ENCODE measurements at places on chromosomes 2 and 18.

DNA sequence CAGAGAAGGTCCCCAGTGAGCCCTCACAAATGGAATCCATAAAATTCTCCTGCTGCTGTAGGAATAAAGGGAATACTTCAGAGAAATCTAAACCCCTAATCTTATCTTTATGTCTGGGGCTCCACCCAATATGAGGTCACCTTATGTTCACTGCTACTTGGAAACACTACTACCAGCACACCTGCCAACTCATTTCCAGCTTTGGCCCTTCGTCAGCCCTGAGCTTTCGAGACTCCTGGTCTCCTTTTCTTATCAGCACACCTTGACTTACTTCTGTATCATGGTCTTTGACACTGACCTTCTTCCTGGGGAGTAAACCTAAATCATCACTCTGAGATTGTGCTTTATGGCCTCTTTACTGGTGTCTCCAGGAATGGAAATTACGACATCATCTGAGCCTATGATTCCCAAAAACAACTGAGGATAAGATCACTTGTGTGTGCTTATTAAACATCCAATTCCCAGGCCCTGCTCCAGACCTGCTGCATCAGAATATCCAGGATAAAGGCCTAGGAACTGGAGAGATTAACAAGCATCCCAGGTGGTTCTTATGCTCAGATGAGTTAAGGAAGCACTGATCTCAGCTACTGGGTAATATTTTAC is 22.2 kb upstream of the ASNSD1 start:
- DNase-seq, result no peak
- no peaks in the 10 kb centered on the region for H3K36me3 ChIP-seq
- no peaks in the 10 kb centered on the region for H3K27me3 ChIP-seq
- H3K27ac ChIP-seq, result no peak overlapping the region

GRCh38 chr2:23925702-23926289 is 1.1 kb downstream of the ATAD2B start:
- H3K4me3 ChIP-seq, result peak overlapping the region; percentile 96
- peaks cover 27% of the 10 kb centered on the region for H3K4me1 ChIP-seq
- H3K27ac ChIP-seq, result peak overlapping the region; percentile 100
- peaks cover 2% of the 10 kb centered on the region for H3K36me3 ChIP-seq
- no peaks in the 10 kb centered on the region for H3K27me3 ChIP-seq

DNA sequence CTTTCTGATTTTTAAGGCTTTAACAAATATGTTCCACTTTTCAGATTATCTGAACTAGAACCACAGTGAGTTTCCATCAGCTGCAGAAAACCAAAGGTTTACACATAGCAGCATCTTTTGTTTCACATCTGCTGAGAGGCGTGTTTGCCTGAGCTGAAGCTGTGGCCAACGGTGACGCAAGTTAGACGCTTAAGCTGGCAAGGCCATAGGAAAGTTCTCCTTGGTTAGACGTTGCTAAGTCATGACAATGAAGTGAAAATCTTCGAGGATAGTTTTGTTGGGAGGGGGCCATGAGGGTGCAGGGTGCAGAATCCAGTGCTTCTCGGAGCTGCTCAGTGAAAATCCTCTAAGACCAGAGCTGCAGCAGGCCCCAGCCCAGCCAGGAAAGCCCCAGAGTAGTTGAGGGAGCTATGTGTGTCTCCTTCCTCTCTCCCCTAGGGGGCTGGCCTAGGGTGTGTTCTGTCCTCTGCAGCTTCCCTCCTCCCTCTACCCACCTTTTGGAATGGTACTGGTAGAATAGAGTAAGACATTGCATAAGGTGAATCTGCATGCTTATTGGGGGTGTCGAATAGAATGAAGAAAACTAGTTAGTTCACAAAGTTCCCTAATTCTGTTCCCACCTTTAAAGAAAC is 105.4 kb downstream of the FHOD3 start:
- H3K4me1 ChIP-seq, result no peaks in the 10 kb centered on the region
- H3K36me3 ChIP-seq, result no peaks in the 10 kb centered on the region
- H3K27me3 ChIP-seq, result peaks cover 2% of the 10 kb centered on the region
- DNase-seq, result no peak
- H3K27ac ChIP-seq, result no peak overlapping the region

DNA sequence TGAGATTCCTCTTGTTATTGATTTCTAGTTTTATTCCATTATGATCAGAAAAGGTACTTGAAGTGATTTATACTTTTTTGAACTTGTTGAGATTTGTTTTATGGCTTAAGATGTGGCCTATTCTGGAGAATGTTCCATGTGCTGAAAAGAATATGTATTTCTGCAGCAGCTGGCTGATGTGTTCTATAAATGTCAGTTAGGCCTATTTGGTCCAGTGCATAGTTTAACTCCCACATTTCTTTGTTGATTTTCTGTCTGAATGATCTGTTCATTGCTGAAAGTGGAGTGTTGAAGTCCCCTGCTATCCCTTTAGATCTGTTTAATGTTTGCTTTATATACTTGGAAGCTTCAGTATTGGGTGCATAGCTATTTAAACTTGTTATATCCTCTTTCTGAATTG is 7.1 kb upstream of the OR6B2 start:
- H3K27ac ChIP-seq, result no peak overlapping the region
- H3K4me3 ChIP-seq, result no peak overlapping the region
- no peaks in the 10 kb centered on the region for H3K36me3 ChIP-seq
- H3K27me3 ChIP-seq, result peaks cover 48% of the 10 kb centered on the region
- no peaks in the 10 kb centered on the region for H3K4me1 ChIP-seq

- no peaks in the 10 kb centered on the region for H3K27me3 ChIP-seq
- H3K4me1 ChIP-seq, result no peaks in the 10 kb centered on the region
- DNase-seq, result no peak
- no peak overlapping the region for H3K4me3 ChIP-seq
- no peak overlapping the region for H3K27ac ChIP-seq
- no peaks in the 10 kb centered on the region for H3K36me3 ChIP-seq
These were observed 7.9 kb downstream of the MAP2 start for GRCh38 chr2:209431701-209432100.

- no peak overlapping the region for H3K4me3 ChIP-seq
- DNase-seq, result no peak
- no peaks in the 10 kb centered on the region for H3K4me1 ChIP-seq
- peaks cover 3% of the 10 kb centered on the region for H3K27me3 ChIP-seq
- H3K27ac ChIP-seq, result no peak overlapping the region
- H3K36me3 ChIP-seq, result no peaks in the 10 kb centered on the region
These were observed 149.4 kb upstream of the DCC start for GRCh38 chr18:52190631-52191030.

- no peaks in the 10 kb centered on the region for H3K27me3 ChIP-seq
- DNase-seq, result no peak
- H3K4me3 ChIP-seq, result no peak overlapping the region
- H3K36me3 ChIP-seq, result peaks cover 2% of the 10 kb centered on the region
- peaks cover 12% of the 10 kb centered on the region for H3K4me1 ChIP-seq
These were observed 171.3 kb upstream of the ID2 start for GRCh38 chr2:8510519-8510918.

DNA sequence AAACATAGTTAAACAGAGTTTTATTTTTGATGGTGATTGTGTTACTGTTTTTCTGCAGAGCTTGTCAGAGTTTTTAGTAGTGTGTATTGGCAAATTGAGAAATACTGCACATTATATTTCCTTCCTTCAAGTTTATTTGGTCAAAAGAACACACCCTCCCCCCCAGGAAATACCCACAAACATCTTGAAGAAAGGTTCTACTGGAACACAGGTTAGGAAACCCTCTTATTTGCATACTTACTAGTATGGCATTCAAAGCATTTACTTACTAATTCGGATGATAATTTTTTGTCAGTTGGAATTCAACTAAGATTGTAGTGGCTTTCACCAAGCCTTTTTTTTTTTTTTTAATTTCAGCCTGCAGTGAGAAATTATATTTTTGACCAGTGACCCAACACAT is 9.1 kb downstream of the CAB39 start:
- H3K4me1 ChIP-seq, result peaks cover 3% of the 10 kb centered on the region
- peaks cover 11% of the 10 kb centered on the region for H3K36me3 ChIP-seq
- no peak for DNase-seq
- no peak overlapping the region for H3K27ac ChIP-seq
- H3K4me3 ChIP-seq, result no peak overlapping the region
- no peaks in the 10 kb centered on the region for H3K27me3 ChIP-seq

GRCh38 chr18:41938445-41938844 is 16.6 kb upstream of the PIK3C3 start:
- no peaks in the 10 kb centered on the region for H3K27me3 ChIP-seq
- H3K4me3 ChIP-seq, result no peak overlapping the region
- H3K27ac ChIP-seq, result no peak overlapping the region
- peaks cover 8% of the 10 kb centered on the region for H3K4me1 ChIP-seq
- H3K36me3 ChIP-seq, result no peaks in the 10 kb centered on the region

DNA sequence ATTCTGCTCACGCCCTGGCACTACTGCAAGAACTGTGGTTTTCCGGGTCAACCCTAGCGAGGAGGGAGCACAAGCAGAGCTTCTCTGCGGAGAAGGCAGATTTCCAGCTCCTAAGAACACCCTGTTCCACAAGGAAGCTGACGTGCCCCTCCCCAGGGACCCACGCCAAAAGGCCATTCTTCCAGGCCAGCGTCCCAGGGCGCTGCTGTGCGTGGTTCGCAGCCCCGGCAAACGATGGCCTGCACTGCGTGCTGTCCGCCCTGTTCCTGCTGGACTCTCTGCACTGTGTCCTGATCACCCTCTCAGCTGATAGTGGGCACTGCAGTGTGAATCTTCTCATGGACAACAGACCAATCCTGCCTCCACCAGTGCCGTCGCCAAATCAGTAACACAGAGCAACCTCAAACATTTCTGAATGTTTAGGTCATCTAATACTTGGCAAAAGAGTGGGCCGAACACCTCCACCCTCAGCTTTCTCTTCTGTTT is 49.1 kb downstream of the ADI1 start:
- DNase-seq, result no peak
- no peaks in the 10 kb centered on the region for H3K4me1 ChIP-seq
- H3K27ac ChIP-seq, result no peak overlapping the region
- no peaks in the 10 kb centered on the region for H3K27me3 ChIP-seq
- H3K36me3 ChIP-seq, result peaks cover 24% of the 10 kb centered on the region

DNA sequence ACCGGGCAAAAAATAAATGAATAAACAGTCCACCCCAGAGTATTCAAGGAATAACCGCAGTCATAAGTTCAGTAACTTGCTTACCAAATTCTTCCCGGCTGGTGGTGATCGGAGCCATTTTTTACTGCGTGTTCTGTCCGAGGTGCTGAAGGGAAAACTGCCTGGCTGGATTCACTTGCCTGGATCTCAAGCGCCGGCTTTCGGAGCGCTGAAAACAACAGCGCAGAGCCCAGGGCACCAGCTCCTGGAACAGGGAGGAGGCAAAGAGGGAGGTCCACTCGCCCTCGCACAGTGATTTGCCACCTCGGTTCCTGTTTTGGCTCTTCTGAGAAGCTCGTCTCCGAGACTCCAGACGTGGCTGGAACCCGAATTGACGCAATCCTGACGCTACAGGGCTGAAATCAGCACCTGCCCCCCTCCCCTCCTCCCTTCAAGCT is at the start of gene SYT4:
SYT4 (minus strand) TSS at position 327 of the 437 bp plus-strand sequence; CDS start at position 118, 209 bp downstream.
- DNase-seq, result peak; percentile 58
- H3K4me1 ChIP-seq, result peaks cover 28% of the 10 kb centered on the region
- H3K27me3 ChIP-seq, result no peaks in the 10 kb centered on the region
- H3K4me3 ChIP-seq, result peak within 1 kb of the TSS; percentile 44
- H3K27ac ChIP-seq, result peak within 1 kb of the TSS; percentile 30

Measured in progenitor cell of endocrine pancreas (in vitro differentiated cells).